ENCODE measurements at places on chromosomes 5 and 9.

DNA sequence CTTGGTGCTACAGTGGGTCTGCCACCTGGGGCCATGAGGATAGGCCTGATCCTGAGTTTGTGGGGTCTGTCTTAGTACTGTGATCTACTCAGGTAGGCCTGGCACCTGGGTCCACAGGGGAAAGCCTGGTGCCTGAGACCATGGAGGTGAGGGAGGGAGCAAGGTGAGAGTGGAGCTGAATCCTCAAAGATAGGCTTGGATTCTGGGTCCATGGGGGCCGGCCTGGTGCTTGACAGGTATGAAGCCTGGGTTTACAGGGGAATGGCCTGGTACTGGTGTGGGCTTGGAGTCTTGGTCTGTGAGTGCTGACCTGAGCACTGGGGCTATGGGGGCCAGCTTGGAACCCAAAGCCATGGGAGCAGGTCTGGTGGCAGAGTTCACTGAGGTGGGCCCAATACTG is 439.2 kb upstream of the SMARCA2 start:
- no peak for DNase-seq

DNA sequence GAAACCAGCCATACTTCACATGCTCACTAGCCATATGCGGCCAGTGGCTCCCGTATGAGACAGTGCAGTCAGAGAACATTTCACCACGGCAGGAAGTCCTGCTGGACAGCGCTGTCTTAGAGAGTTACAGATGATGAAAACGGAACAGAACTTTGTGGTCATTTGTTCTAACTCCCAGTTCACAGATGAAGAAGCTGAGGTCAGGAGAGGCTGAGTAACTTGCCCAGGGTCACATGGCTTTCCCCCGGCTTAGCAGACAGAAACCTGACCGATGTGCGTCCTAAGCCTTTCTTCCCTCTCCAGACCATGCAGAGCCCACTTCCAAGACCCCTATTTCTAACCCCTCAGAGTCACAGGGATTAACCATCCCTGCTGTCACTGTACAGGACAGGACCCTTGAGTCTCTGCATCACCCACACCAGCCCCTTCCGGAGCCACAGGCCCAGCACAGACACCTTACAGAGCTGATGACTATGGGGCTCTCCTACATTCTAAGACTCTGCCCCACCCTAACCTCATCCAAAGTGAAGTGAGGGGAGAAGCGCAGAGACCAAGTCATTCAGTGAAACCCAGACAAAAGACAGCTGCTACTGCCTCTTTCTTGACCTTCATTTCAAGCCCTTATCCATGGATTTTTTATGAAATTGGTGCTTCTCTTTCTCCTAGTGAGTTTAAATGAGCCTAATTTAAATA is 86.9 kb downstream of the PTPN3 start:
- DNase-seq = no peak

DNA sequence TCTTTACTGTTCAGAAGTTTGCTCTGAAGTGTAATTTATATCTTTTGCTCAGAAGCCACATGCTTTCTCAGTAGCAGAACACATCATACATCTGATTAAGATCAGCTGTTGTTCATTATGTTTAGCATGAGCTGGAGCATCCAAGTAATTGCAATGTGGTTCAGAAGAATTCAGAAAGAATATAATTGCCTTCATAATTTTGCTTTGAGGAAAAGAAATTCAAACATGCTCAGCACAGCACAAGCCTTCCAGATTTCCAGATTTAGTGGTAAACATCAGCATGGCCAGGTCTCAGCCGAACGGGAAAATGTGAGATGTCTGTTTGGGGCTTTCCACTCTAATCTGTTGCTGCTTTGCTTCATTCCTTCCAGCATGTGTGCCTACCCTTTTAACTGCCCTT is 65.9 kb downstream of the ITGA1 start:
- DNase-seq = no peak

GRCh38 chr9:70120834-70121510 is 77.3 kb downstream of the MAMDC2 start:
- DNase-seq = no peak

DNA sequence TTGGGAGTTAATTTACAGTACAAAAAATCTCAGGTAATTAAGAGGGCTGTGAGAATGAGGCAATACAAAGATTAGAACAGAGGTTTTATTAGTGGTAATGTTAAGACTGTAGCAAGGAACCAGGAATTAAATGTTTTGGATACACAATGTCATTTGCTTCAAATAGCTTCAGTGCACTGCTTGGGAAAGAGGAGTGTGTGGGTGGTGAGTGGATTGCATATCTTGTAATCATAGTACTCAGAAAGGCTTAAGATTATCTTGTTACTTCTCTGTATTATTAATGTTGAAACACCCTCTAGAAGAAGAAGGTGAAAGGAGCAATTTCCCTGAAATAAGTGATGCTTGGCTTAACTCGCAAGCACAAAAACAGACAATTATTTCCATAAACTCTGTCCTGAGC is 21.0 kb upstream of the TBCA start:
- DNase-seq = no peak

DNA sequence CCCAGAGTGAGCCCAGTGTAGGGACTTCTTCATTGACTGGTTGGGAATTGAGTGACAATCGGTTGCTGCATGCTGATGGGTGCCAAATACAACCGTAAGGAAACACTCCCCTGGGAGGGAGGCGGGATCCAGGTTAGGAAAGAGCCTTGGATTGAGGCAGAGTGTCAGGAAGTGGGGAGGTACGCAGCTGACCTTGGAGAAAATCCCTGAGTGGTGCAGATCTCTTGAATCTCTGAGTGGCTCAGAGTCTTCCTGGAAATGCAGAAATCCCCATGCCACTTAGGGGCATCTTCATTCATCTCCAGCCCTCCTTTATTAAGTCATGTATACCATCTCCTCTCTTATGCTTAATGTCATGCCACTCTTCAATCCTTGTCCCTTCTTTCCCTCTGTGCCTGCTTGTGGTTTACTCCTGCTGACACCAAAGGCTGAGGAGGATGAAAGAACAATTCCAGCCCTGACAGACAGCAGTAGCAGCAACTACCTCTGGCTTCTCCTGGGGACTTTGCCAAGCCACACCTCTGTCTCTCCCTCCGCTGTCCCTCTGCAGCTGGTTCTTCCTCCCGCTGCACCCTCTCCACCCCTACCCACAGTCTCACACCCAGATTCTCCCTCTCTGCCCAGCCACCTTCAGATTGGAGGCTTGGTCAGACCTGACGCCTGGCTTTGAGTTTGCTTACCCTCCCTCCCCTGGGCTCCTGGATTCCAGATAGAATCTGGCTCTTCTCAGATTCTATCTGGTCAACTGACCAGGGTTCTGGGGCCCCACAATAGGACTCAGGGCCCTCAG is 14.1 kb upstream of the LCP2 start:
- no peak for DNase-seq

- DNase-seq = no peak
Observed at GRCh38 chr5:138952962-138953361, 77.8 kb upstream of the LRRTM2 start.

GRCh38 chr5:51382521-51383130 is 622 bp upstream of the ISL1 start:
- DNase-seq = no peak

All from esophagus squamous epithelium (tissue), 5 donors.